Hindlimb muscle (tissue), 1 donor: ENCODE measurements at places on chromosomes 5 and 9. TPM values are rescaled to one million over a fixed set of nuclear protein-coding genes. Genes with fewer than 3 reads are reported as not detected.

- DNase-seq = peak; percentile 27
Observed at GRCh38 chr5:78293851-78294247, 649 bp downstream of the AP3B1 start.

- no peak for DNase-seq
Observed at GRCh38 chr9:108603141-108603540, 252.6 kb downstream of the ACTL7B start.

DNA sequence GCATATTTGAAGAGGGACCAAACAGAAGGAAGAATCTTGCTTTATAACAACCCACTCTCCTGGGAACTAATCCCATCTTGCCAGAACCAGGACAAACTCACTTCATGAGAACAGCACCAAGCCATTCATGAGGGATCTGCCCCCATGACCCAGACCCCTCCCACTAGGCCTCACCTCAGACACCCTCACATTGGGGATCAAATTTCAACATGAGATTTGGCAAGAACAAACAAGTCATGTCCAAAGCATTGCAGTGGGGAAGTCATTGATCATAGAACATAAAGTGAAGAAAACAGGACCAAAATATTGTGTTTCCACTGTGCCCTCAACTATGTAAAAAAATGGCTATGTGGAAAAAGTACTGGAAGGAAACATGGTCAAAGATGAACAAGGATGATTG, 43.9 kb downstream of the MAP1B start:
- DNase-seq = no peak

- no peak for DNase-seq
Observed at GRCh38 chr9:35136866-35137265, 21.2 kb upstream of the ATOSB start.

The CDKN2A gene
- not detected for polyA plus RNA-seq

The FOXD4L4 gene
- polyA plus RNA-seq = not detected

GRCh38 chr9:89725271-89725670, 120.5 kb downstream of the GADD45G start:
- DNase-seq = no peak

- DNase-seq = peak; percentile 29
Observed at GRCh38 chr5:169873642-169874041, 106.7 kb downstream of the INSYN2B start.

DNA sequence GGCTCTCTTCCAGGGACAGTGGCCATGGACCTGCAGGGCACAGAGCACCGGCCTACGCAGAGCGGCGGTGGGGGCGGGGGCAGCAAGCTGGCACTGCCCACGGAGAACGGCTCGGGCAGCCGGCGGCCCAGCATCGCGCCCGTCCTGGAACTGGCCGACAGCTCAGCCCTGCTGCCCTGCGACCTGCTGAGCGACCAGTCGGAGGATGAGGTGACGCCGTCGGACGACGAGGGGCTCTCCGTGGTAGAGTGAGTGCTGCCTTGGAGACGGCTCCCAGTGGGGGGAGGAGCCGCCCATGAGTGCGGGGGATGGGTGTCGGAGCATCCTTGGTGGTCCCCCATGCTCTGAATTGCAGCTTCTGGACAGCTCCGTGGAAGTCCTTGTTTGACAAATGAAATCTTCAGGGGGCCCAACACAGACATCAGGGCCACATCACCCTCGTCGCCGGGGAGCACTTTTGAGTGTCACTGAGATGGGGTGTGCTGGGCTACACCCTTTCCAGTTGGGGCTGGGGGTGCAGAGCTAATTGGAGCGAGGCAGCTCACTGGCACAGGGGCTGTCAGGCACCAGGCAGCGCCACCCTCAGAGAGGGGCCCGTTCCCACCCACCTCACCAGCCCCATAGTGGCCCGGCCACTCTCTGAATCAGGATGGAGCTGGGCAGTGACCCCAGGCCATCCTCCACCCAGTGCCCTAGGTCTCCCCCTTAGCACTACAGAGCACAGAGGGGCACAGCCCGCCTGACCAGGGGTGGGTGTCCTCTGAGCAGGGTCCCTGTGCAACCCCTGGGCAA, 70.9 kb downstream of the KCNT1 start:
- DNase-seq = no peak

DNA sequence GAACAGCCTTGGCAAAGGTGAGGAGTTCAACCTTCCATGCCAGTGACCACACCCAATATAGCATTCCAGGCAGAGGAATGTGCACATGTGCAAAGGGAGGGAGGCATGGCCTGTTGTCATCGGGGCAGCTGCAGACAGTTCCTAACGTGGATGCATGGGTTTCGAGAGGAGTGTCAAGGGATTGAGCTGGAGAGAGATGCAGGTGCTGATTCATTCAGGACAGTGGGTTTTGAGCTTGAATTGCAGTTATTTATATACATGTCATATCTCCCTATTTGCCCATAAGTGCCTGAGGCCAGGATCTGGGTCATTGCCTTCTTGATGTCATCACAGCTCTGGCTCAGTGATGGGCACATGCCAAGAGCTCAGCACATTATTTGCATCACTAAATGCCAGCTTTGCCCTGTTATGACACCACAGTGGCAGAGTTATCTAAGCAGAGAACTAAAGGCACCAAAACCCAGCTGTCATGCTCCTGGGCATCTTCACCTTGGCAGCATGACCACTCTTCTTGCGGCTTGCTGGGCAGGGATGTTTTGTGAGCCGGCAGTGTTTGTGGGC, 278.0 kb downstream of the NTRK2 start:
- DNase-seq = no peak

DNA sequence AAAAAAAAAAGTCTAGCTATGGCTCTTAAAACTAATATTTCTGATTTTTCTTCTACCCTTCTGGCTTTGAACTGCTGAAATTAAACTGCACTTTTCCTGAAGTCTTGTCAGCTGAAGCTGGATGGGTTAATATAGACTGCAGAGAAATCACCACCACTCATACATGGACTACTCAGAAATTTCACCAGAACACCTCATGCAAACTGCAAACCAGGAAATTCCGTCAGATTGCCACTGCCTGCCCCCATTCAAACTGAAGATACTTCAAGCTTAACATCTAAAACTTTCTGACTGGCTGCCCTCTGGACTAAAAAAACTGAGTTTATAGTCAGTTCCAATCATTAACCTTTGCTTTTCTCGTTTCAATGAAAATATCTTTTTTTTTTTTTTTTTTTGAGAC, 11.6 kb upstream of the ANXA2R start:
- DNase-seq = no peak

The CBY3 gene
- polyA plus RNA-seq = 0.61 TPM

The LCN12 gene
- polyA plus RNA-seq = 0.67 TPM

DNA sequence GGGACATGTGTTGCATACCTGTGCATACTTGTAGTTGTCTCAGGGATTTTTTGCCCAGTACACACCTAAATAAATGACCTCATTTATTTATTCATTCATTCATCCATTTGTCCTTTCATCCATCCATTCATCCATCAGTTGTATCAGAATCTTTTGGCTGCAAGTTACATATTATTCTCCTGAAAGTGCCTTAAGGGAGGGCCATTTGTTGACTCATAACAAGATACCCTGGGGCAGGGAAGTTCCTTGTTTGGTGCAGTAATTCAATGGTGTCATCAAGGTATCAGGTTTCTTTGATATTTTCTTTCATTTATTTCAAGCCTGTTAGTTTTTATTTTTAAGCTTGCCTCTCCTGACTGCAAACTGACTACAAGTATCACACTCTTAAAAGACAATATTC, 597.9 kb upstream of the TLE4 start:
- no peak for DNase-seq

The NME5 gene
- polyA plus RNA-seq = 0.68 TPM

The PALM2AKAP2 gene
- polyA plus RNA-seq = 30.4 TPM

The SH3TC2 gene
- polyA plus RNA-seq = 1.8 TPM

The DMRT3 gene
- polyA plus RNA-seq = not detected

The GRXCR2 gene
- not detected for polyA plus RNA-seq

- no peak for DNase-seq
Observed at GRCh38 chr5:121834021-121834420, 17.7 kb upstream of the FTMT start.

GRCh38 chr9:35311891-35312639, 150.3 kb downstream of the UNC13B start:
- DNase-seq = no peak

The ANKRD55 gene
- 0.27 TPM for polyA plus RNA-seq

- DNase-seq = no peak
Observed at GRCh38 chr5:22567983-22568382, 285.2 kb downstream of the CDH12 start.

- DNase-seq = no peak
Observed at GRCh38 chr9:84754881-84755280, 85.4 kb downstream of the NTRK2 start.

- DNase-seq = no peak
Observed at GRCh38 chr5:136037001-136037705, 8.4 kb downstream of the TGFBI start.

GRCh38 chr9:92440751-92441046, 16.4 kb upstream of the OMD start:
- DNase-seq = no peak

GRCh38 chr9:128913995-128914772, 6.6 kb upstream of the PHYHD1 start:
- DNase-seq = no peak

GRCh38 chr5:107284822-107285525, 385.8 kb downstream of the EFNA5 start:
- no peak for DNase-seq

- no peak for DNase-seq
Observed at GRCh38 chr5:34061993-34062392, 19.0 kb upstream of the C1QTNF3 start.

DNA sequence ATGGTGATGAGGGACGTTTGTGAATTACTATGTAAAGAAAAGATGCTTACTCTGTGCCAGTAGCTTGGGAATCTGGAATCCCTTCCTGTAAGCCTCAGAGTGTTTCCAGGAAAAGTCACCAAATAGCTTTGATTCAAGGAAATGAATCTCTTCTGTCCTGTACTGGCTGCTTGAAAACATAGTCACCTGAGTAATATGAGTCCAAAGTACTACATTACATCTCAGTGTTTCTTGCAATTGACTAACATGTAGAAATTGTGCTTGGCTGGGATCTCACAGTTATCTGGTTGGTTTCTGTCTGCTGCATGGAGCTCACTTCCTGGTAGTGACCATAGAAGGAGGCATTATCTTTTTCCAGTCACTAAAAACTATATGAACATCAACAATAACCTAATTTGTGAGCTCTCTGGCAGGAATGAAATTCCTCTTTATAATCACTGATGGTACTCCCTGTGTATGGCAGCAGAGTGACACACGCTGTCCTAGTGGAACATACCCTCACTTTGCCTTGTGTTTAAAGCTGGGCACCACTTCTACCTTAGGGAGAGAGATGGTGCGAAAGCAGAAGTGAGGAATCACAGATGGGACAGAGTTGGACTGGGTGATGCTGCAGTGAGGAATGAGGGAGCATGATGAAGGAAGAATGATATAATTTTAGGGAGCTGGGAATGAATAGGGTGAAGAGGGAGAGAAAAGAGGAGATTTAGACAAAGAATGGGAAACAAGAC, 568.5 kb downstream of the RAB3C start:
- DNase-seq = no peak

DNA sequence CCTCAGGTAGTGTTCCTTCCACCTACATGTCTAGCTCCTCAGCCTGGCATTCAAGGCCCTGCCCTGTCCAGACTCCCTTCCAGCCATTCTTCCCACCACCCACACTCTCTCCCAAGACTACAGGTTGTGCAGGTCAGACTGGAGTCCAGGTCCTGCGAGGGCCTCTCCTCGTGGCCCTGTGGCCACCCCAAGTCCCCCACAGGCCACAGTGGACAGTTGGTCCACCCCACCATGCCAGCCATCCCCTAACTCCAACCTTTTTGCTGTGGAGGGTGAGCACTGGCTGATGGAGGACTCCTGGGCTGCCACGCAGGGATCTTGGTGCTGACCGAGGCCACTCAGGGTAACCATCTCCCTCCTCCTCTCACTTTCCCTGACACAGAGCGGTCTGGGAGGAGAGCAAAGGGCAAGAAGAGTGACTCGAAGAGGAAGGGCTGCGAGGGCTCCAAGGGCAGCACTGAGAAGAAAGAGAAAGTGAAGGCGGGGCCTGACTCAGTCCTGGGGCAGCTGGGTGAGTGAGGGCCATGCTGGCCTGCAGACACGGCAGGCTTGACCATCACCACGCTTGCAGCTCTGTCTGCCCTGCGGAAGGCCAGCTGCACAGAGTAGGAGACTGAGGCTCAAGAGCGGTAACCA, 51.0 kb downstream of the JADE2 start:
- DNase-seq = no peak

DNA sequence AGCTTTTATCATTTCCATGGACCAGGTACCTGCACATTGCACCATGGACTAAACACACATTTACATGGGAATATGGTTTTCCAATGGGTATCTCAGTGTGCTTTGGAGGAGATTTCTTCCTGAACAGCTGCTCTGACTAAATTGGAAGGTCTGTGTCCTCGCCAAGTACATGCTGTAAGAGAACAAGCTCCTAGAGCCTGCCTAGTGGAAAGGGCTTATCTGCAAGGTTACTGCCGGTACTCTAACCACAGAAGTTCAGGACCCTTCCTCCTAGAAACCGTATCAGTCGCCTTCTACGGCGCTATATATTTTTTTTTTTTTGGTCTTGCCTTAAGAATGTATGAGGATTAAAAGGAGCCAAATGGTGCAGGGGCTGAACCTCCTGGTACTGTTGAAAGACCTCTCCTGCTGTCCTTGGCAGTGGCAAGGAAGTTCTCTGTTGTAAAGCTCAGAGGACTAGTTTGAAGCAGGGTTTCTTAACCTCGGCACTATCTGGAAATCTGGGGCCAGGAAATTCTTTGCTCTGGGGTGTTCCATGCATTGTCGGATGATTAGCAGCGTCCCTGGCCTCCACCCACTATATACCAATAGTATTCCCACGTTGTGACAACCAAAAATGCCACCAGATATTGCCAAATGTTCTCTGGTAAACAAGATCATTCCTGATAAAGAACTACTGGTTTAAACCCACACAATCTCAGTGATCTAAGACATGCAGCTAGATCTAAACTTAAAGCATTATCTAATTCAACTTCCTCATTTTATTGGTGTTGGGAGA, 107.4 kb downstream of the FBXO38 start:
- no peak for DNase-seq

The CNTNAP3B gene
- polyA plus RNA-seq = 6.3 TPM

DNA sequence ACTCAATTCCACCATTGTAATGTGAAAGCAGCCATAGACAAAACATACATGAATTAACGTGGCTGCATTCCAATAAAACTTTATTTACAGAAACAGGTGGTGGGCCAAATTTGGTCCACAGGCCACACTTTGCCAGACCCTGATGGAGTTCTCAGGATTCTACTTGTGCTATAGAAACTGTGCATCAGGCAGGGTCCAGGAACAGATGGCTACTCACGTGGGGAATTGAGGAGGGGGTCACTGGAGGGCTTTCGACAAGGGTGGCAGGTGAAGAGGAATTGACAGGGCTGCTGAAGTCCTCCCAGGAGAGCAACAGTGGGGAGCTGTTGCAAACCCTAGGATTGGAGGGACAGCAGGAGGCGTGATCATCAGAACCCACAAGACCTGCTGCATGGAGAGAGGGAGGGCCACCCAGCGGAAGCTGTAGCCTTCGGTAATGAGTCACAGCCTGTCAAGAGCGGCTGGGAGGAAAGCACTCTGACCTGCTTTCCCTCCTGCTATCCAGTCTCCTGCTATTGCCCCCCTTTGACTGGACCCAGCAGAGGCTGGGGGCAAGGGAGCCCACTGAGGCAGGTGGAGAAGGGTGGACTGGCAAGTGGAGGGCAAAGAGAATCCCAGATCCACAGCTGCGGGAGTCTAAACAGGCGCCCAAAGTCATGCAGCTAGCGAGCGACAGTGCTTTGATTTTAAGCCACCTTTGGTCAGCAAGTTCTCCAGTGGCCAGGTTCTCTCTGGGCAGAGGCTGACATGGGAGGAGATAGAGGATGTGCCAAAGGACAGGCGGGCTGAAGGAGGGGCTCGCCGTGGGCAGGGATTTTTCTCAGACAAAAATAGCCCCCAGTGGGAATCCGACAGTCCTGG, 138.3 kb upstream of the SMIM23 start:
- no peak for DNase-seq
